ENCODE measurements at places on chromosomes 1 and 21.
A peak's percentile ranks its signal among the peaks of the same experiment; 100 is the strongest.

GRCh38 chr1:8722366-8722765 is 95.1 kb downstream of the RERE start:
- no peak for DNase-seq

DNA sequence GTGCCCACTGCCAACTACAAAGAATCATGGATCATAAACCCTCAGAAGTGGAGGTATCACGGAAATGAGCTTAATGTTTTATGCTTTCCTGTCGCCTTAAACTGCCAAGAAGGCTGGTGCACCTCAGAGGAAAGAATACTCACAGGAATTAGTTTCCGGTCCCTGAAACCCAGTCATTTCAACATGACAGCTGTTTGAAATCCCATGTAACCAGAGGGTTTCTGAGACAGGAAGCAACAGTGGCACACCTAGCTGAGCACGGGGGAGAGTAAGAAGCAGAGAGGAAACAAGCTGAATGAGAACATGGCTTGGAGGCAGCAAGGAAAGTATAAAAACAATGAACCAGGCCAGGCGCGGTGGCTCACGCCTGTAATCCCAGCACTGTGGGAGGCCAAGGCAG is 3.9 kb downstream of the JAK1 start:
- peak; percentile 8 for DNase-seq

DNA sequence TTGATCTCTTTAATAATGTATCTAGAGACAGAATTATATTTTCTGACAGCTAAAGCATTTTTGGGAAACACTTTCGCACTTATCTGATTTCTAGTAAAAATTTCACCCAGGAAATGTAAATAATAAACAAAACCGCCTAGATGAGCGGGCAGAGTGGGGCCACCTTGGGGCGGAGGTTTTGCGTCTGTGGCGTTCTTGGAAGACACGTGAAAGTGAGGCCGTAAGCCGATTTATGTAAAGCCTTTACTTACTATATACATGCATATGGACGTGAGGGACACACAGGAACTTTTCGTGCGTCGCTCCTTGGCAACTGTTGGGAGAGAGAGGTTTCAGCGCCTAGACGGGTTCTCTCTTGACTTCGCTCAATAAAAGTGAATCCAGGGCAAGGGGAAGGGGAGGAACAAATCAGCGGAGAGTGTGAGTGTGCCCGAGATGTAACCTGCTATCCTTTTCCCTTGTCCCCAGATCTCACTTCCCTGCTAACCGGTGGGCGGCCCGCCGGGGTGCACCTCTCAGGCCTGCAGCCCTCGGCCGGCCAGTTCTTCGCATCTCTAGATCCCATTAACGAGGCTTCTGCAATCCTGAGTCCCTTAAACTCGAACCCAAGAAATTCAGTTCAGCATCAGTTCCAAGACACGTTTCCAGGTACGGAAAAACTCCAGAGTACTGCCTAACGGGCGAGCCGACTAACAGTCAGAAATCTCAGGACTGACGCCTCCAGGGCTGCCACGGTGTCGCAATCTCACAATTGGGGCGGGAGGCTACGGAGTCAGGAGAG is 1.7 kb downstream of the HLX start:
- no peak for DNase-seq

DNA sequence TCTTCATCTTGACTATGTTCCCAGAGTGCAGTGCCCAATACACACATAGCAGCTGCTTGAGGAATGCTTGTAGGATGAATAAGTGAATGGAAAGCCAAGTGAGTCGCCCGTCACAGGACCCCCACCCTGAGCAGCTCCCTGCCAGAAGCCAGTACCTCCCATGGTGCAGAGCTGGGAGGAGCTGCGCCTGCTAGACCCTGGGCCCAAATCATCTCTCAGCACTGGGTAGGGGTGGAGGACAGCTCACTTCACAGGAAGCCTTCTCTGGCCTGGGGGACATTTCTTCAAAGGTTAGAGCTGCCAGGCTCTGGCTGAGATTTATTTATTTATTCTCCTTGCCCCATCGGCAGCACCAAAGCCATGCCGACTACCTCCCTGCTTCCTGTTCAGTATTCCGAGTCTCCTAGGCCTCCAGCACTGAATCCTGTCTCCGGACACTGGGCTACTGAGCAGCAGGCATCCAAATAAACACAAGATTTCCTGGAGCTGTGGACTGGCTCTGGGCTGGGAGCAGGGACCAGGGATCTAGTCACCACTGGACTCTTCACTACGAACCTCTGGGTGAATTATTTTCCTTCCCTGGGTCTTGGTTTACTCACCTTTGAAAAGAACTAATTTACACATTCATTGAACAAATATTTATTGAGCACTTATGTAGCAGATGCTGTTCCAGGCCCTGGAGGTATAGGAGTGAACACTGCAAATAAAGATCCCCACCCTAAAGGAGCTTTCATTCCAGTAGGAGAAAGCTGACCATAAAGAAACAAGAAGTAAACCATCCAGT is 187.7 kb downstream of the TRABD2B start:
- no peak for DNase-seq

GRCh38 chr1:27555700-27556424 is 48.1 kb downstream of the AHDC1 start:
- no peak for DNase-seq

DNA sequence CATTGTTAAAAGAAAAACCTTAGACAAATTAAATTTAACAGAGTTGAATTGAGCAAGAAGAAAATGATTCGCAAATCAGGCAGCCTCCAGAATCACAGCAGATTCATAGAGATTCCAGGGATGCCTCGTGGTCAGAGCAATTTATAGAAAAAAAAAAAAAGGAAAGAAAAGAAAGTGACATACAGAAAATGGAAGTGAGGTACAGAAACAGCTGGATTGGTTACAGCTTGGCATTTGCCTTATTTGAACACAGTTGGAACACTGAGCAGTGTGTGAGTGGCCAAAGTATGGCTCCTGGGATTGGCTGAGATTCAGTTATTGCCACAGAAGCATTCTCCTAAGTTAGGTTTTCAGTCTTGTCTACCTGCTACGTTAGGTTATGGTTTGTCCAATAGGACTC is 9.1 kb upstream of the C21orf91 start:
- no peak for DNase-seq

GRCh38 chr21:46619846-46620245 is 15.0 kb upstream of the S100B start:
- DNase-seq = no peak

DNA sequence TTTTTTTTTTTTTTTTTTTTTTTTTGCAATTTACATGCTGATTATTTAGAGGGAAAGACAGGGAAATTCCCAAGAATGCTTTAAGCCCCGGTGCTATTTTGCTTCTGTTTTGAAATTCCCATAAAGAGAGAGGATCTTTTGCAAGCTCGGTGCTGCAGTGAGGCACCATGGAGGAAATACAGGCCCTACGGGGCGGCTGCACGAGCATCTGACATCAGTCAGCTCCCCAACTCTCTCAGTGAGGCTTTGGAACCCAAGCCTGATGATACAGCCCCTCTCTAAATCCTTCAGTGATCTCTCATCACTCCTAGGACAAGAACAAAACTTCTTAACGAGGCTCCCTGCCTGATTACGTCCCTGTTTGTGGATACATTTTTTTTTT is 791 bp upstream of the CHI3L1 start:
- DNase-seq = no peak

DNA sequence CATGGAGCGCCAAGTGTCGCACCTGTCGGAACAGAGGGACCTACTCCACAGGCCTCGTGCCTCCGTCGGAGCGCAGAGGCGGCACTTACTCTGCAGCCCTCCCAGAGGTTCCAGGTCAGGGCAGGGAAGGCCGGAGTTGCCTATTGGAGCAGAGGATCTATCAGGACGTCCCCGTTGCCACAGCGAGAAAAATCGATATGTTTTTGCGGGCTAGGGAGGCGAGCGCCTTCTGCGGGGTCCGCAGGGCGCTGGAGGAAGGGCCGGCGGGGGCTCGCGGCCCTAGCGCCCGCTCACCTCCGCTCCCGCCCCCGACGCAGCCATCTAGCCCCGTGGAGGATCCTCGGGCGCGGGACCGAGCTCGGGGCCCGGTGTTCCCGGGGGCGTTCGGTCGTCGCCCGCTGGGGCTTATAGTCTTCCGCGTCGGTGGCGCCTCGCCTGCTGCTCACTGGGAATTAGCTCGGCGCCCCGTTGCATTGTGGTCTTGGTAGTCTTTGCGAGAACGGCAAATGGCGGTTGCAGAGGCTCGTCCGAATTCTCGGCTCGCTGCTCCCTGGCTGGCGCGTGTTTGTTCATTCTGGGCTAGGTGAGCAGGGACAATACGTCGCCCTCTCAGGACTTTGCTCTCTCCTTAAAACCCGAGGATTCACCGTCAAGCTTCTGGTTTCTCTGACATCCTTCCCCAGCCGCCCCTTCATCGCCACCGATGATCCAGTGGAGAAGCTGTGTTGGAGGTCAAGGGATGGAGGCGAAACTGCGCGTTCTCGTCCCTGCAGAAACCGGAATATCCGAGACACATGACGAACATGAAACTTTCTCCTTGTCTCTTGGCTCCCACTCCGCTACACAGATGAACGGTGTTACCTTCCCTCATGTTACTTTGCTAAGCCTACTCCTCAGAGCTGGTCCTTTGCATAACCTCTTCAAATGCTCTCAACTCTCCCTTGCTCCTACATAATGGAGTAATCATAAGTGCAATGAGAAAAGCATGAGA is at the start of gene JTB:
JTB (minus strand) TSS at position 425 of the 991 bp plus-strand sequence; CDS start at position 3, 422 bp downstream.
- DNase-seq = peak; percentile 83

- no peak for DNase-seq
These were observed 397.9 kb downstream of the BRINP2 start for GRCh38 chr1:177568622-177569021.

- no peak for DNase-seq
These were observed 7.5 kb downstream of the PRXL2B start for GRCh38 chr1:2594001-2594640.

DNA sequence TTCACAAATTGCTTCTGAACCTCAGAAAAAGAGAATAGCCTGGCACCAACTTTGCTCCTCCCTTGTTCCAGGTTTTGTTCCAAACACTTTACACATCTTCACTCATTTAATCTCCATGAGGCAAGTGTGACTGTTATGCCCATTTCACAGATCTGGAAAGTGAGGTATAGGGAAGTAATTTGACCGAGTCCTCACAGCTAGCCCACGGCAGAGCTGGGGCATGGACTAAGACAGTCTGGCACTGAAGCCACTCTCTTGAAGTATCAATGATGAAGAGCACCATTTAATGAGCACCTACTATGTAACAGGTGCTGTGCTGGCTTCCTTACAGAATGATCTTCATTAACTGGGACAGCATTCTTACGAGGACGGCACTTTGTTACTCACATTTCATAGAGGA is 19.0 kb downstream of the C1QB start:
- DNase-seq = no peak
